CD4-positive, alpha-beta T cell treated with Interleukin-6 for 4 hours (primary cell): ENCODE measurements at places on chromosomes 3 and 15.

- DNase-seq, result no peak
These were observed 5.4 kb downstream of the BTBD1 start for GRCh38 chr15:83061680-83062079.

DNA sequence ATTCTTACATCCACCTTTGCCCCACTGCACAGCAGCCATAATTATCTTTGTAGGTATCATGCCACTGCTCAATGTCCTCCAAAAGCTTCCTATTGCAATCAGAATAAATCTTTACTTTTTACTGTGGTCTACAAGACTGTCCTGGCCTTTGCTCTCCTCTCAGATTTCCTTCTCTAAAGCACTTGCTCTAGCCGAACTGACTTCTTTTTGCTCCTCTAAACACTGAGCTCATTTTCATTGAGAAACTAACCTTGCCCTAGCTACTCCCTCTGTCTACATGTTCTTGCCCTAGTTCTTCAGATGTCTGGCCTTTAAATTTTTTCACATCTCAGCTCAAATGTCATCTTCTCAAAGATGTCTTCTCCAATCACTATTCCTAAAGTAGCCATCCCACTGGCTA lies 342.8 kb downstream of the TBC1D5 start:
- no peak for DNase-seq

DNA sequence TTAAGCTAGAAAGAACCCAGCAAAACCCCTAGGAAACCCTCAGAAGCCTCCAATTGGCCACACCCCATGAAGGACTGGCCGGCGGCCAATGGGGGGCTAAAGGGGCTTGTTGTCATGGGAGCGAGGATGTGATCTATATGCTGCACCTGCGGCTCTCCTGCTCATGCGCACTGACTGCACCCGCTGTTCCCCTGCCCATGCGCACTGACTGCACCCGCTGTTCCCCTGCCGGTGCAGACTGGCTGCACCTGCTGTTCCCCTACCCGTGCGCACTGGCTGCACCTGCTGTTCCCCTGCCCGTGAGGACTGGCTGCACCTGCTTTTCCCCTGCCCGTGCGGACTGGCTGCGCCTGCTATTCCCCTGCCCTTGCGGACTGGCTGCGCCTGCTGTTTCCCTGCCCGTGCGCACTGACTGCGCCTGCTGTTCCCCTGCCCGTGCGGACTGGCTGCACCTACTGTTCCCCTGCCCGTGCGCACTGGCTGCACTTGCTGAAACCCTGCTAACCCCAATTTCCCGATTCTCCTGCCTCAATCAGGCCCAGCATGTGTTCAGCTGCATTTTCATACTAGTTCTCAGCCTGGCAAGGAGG lies 16.8 kb upstream of the MCCC1 start:
- peak; percentile 75 for DNase-seq

DNA sequence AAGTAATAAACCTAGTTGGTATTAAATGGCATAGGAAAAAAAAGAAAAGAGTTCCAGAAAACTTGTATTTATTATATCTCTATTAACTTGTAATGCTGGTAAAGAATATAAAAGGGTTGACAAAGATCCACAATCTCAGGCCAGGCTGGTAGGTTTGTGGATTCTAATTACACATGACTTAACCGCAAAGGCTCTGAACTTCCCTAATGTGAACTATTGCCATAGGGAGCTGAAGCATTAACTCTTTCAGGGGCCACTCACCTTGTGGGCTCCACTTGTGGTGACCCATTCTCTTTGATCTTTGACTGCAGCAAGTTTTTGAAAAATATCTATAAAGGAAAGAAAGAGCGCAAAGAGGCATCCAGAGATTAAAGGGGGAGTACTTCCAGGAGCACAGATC lies 58.5 kb downstream of the NEK10 start:
- DNase-seq, result no peak

- no peak for DNase-seq
These were observed 63.7 kb downstream of the CORO2B start for GRCh38 chr15:68642491-68642845.

- no peak for DNase-seq
These were observed 213.6 kb downstream of the GAP43 start for GRCh38 chr3:115836944-115837343.

DNA sequence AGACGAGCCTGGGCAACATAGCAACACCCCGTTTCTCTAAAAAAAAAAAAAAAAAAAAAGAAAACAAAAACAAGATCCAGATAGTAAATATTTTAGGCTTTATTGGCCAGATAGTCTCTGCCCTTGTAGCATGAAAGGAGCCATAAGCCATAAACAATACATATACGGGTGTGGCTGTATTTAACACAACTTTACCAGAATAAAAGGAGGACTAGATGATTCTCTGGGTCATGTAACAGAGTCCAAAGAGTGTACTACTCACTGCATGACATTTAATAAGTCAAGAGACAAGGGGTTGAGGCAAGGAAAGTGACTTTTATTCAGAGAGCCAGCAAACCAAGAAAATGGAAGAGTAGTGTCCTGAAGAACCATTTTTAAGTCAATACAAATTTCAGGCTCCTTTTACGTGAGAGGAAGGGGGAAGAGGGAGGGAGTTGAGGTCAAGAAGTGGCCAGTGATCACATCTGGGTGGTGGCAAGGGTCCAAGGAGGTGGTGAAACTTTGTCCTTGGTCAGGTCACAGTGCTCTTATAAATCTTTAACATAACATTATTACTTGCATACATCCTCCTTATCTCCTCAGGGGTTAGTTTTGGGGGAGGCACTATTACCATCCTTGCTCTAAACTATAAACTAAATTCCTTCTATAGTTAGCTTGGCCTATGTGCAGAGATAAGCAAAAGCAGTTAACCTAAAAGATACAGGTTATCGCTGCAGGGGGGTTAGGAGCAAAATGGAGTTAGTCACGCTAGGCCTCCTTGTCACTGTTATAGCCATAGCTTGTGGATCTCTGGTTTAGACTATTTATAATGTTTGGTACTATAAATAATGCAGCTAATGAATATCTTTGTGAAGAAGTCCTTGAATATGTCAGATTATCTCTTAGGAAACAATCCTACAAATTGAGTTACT lies 46.1 kb downstream of the METTL6 start:
- DNase-seq, result no peak

DNA sequence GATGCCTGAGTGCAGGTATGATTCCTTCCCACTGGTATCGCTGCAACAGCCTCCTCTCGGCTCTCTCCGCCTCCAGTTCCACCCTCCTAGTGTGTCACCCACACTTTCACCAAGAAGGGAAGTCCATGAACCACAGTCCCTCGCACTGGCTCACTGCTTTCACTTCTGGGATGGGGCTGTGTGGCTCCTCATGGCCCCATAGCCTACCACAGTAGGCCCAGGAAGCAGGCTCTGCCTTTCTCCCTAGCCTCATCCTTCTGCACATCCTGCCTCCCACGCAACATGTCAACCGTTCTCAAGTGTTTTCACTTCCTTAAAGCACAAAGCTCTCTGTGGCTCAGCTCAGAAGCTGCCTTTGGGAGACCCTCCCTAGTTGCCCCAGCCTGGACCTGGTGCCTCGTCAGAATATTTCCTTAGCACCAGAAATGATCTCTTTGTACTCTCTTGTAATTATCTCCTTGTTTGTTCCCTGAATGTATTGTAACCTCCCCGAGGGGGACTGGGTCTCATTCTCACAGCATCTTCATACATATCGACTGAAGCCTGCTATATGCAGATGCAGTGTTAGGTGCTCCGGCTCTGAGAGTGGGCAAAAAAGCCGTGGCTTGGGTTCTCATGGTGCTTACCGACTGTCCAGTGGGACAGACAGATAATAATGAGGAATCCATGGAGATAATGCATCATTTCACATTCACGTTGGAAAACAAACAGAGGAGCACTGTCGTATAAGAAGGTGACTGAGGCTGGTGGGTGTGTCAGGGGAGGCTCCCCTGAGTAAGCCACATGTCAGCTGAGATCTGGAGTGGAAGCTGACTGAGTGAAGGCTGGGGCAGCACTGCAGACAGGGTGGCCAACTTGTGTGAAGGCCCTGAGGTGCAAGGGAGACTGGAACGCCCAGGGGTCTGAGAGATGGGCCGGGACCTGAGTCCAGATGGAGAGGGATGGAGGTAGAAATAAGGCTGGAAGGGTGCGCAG lies 107.1 kb downstream of the DGKG start:
- DNase-seq, result peak; percentile 27

GRCh38 chr3:161690299-161690620 lies 193.7 kb downstream of the OTOL1 start:
- no peak for DNase-seq

- DNase-seq, result no peak
These were observed 33.1 kb upstream of the MYO5C start for GRCh38 chr15:52328680-52329079.

- no peak for DNase-seq
These were observed 279.0 kb downstream of the LPP start for GRCh38 chr3:188432802-188433520.

- no peak for DNase-seq
These were observed 11.4 kb downstream of the ANPEP start for GRCh38 chr15:89802986-89803824.

DNA sequence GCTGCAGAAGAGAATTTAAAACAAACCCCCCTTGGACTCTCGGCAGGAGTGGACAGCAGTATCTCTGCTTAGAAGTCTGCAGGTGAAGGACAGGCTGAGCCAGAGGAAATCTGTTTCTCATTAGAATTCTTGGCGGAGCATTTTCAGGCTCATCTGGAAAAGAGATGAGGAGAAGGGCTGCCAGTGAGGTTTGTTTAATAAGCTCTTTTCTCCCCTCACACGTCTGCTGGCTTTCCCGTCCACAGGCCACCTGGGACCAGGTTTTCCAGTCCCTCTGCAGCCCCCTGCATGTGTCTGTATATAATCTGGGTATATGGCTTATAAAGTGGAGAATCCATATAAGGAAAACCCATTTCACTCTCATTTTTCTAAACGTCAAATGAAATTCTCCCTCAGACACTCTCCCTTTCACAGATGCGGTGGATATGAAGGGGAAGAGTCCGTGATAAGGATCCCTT lies 155.4 kb upstream of the TPM1 start:
- DNase-seq, result no peak

- DNase-seq, result no peak
These were observed 53.0 kb upstream of the CTDSPL start for GRCh38 chr3:37808656-37809055.

GRCh38 chr15:63986185-63986680 lies 60.1 kb downstream of the DAPK2 start:
- DNase-seq, result no peak

GRCh38 chr3:182925944-182926337 lies 54.4 kb downstream of the DCUN1D1 start:
- DNase-seq, result no peak

DNA sequence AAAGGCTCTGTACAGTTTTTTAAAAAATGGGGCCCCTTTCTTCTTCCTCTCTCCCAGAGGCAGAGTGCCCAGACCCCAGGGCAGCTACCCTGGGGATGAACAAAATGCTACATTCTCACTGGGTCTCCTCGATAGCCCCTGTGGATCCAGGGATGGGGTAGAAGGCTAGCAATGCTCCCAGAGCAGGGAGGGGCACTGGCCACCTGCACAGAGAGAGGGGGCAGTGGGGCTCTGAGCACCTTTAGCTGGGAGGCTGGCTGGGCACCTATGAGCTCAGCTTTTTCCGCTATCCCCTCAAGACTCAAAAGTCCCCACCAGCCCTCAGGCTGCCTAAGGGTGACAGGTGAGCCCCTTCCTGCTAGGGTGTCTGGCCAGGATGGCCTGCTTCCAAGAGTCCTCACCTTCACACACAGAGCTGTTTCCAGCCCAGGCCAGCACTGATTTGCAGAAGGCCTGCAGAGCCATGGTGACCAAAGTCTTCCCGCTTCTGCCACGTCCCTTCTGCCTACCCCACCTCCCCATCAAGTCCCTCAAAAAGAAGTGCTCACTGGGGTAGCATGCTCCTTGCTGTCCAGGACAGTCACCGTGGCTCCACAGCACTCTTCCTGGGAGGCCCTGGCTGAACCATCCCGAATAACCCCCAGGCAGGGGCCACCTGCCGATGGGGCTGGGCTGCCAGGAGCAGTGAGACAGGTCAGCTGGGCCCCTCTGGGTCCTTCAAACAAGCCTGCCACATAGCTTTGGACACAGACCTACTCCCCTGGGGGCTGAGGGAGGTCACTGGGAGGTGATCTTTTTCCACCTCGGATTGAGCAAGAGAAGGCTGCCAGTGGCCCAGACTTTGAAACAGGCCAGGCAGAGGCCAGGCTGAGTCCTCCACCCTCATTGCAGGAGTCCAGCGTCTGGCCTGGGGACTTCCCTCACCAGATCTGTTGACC lies 20.4 kb downstream of the BMF start:
- DNase-seq, result no peak

DNA sequence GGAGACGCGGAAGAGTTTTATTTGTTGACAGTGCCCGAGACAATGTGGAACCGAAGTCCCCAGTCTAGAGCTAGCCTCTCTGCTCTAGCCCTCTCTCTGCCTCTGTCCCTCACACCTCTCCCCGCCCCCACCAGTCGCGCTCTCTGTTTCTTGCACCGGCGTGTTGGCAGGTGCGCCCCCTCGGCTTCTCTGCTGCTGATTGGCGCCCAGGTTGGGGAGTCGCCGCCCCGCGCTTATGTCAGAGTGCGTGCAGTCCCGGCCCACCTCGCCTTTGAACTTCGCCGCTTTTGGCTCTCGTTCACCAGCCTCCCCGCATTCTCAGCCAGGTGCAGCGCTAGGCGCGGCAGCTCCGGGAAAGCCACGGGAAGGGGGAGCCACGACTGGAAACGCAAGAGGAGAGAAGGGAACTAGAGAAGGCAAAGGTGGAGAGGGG lies at the start of gene SOX14:
SOX14 (plus strand) TSS at position 315 of the 433 bp plus-strand sequence. CDS start 470 bp downstream, outside the sequence.
- DNase-seq, result no peak

DNA sequence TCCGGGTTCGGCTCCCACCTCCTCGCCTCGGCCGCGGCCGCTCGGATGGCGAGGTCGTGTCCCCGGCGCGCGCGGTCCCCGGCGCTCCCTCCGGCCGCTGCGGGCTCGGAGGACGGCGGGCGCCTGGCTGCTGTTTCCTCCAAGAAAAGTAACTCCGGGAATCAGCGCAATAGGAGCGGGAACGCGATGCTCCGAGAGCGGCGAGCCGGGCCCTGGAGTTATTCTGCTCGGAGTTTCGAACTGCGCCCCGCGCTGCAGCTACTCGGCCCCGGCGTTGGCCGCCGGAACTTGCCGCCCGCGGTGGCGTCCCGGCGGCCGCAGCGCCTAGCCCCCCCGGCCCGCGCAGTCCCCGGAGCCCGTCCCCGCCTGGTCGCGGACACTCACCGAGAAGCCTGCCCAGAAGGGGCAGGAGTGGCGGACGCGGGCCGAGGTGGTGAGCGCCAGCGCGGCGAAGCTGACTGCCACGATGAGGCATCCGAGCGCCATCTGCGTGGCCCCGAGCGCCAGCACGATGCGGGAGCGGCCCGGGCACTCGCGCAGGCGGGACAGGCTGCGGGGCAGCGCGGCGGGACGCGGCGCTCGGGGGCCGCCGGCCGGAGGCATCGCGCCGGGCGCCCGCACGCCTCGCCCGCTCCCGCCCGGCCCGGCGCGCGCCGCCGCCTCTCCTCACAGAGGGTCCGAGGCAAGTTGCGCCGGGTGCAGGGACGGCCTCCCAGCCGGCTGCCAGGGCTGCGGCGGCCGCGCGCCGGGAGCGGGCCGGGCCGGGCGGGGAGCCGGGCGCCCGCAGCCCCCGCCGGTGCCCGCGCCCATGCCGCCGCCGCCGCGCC lies 251.9 kb downstream of the TJP1 start:
- DNase-seq, result no peak

DNA sequence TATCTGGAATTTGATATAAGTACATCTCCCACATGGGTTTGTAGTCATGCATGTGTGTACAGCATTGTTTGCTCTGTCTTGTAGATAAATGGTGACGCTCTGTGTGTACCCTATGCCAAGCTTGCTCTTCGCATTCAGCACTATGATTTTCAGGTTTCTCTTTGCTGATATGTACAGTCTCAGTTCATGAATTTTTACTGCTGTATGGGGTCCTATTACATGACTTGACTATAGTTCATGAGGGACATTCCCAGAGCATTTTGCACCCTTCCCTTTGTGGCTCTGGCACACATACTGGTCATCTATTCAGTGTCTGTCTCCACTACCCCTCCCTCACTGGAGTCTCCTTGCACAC lies 132.7 kb downstream of the EEFSEC start:
- DNase-seq, result no peak
